ENCODE measurements at places on chromosomes 2 and 18.
A peak's percentile ranks its signal among the peaks of the same experiment; 100 is the strongest.

DNA sequence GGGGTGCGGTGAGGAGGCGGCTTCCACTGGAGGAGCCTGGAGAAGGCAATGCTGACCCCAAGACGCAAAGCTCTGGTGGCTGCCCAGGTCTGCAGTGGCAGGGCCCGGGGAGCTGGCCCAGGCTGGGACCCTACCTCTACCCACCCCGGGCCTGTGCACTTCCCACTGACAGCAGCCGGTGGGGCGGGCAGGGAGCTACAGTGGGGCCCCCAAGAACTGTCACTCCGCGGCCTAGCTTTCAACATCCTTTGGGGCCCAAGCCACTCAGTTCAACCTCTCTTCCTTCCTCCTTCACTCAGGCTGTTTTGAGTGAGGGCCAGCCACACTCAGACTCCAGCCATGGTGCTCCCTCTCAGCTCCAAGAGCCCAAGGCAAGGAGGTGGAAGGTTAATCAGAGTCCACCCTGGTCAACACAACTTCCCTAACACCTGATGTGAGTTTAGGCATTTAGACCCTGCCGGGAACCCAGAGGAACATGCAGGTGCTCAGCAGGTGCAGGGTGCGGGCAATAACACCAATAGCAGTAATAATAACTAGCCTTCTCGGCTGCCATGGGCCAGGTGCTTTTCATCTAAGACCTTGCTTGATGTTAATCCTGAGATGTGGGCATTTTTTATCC lies 93.6 kb downstream of the ZFP36L2 start:
- DNase-seq, result no peak

- peak; percentile 78 for DNase-seq
Observed at GRCh38 chr2:169824373-169825333, at the start of gene METTL5. METTL5 (minus strand) TSS chr2:169824905; CDS start chr2:169824597, 308 bp downstream.

- no peak for DNase-seq
Observed at GRCh38 chr2:190840569-190841172, 40.0 kb upstream of the GLS start.

GRCh38 chr2:152762202-152762601 lies 43.8 kb downstream of the ARL6IP6 start:
- DNase-seq, result no peak

GRCh38 chr2:45172760-45173392 lies 163.6 kb upstream of the SIX2 start:
- DNase-seq, result no peak

GRCh38 chr2:16661526-16661925 lies 4.1 kb downstream of the CYRIA start:
- no peak for DNase-seq

DNA sequence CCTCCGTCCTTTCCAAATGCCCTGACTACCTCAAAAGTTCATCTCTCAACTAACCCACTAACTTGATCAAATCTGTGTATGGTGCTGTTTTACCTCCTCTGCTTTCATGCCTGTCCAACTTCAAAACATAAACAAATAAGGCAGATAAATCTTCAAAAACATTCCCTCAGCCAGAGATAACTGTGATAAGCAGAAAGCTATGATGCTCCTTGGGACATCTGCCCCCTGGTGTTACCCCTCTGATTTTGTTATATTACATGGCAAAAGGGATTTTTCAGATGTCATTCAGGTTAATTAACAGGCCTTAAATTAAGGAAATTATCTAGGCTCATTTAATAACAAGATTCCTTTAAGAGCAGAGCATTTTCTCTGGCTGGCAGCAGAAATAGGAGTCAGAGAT lies 810.8 kb upstream of the CHAC2 start:
- no peak for DNase-seq
